Naive thymus-derived CD8-positive, alpha-beta T cell (primary cell): ENCODE measurements at places on chromosomes 4 and X. TPM values are rescaled to one million over a fixed set of nuclear protein-coding genes. Genes with fewer than 3 reads are reported as not detected.

SPATA18 gene
- 0.44 TPM for total RNA-seq

GLRA3 gene
- not detected for total RNA-seq

TEX11 gene
- total RNA-seq: not detected

P2RY8 gene
- total RNA-seq: 132 TPM

CFI gene
- not detected for total RNA-seq

CYSLTR1 gene
- 1.1 TPM for total RNA-seq

GIMD1 gene
- total RNA-seq: not detected
